ENCODE measurements at places on chromosomes 12 and 14.

DNA sequence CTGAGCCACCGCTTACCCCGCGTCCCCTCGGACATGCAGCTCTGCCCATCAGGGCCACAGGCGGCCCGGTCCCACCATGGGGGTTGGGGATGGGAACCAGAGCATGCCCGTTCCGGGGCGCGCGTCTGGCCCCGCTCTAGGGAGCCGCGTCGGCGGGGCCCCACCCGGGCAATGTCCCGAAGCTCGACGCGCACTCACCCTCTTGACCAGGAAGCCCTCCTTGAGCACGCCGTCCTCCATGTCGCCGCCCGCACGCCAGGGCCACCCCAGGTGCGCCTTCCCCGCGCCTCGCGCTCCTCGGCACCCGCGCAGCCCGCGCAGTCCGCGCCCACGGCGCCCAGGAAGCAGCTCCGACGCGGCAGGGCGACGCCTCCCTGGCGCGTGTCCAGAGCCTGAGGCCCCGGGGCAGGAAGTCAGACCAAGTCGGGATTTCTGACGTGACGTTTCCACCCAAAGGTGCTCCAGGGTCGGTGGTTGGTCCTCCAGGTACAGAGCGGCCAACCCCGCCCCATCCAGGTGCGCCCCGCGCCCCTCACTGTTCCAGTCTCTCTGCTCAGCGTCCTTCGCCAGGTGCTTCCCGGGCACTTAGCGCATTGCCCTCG lies at the start of gene PLEK2:
Gene PLEK2 (minus strand): TSS at position 346 of the 602 bp plus-strand sequence. CDS start 106 bp downstream, at position 240.
- peak; percentile 39 for DNase-seq

- no peak for DNase-seq
Observed at GRCh38 chr12:96171905-96172304, 22.3 kb upstream of the ELK3 start.

- no peak for DNase-seq
Observed at GRCh38 chr12:26493656-26494055, 298.3 kb downstream of the SSPN start.

DNA sequence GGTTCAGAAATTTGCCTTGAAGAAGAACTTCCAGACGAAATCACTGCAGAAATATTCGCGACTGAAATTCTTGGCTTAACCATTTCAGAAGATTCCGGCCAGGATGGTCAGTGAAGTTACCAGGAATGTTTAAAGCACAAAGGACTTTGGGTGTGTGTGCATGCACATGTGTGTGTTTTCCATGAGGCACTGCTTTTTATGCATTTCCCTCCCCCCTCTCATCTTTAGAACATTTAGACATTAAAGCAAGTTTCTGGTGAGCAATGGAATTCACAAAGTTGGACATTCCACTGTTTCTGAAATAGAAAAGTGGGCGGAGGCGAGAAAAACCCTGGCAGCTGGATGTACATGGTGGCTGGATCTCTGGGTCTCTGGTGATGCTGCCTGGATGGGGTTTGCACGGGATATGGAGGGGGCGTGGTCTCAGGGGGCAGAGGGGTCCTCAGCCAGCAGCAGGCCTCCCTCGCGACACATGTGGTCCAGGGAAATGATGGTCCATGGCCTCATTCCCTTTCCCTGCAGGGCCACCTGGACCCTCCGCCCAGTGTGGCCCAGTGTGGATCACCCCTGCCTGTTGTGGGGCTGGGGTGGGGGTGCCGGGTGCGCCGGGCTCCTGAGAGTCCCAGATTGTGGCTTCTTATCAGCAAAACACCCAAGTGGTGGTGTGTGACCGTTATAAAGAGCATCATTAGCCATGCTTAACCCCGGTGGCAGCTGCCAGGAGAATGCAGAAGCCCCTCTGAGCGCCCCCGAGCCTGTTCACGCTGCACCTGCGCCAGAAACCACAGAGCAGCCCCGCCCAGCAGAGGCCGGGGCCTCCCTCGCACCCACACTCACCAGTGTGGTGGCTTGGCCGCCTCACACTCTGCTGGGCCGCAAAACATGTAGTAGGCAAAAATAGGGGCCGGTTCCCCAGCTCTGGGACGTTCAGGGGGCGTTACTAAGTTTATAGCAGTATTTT lies 17.8 kb upstream of the BCL7A start:
- DNase-seq: no peak

- no peak for DNase-seq
Observed at GRCh38 chr12:15423629-15424028, 101.3 kb downstream of the PTPRO start.

DNA sequence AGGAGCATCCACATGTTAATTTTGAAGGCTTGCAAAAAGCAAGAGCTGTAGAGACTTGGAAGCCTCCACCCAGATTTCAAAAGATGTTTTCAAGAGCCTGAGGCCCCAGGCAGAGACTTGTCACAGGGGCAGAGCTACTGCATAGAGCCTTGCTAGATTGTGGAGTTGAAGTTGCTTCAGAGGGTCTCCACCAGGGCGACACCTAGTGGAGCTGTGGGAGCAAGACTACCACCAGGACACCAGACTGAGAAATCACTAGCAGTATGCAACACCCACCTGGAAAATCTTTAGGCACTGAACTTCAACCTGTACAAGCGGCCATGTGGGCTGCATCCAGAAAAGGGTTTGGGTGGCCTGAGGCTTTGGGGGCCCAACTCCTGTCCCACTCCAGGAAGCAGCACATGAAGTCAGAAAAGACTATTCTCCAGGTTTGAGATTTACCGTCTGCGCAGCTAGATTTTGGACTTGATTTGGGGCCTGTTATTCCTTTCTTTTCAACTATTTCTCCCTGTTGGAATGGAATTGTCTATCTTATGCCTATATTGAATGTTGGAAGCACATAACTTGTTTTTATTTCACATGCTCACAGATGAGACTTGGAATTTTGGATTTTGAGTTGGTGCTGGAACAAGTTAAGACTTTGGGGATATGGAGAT lies 508.6 kb downstream of the FLRT2 start:
- DNase-seq: peak; percentile 18

DNA sequence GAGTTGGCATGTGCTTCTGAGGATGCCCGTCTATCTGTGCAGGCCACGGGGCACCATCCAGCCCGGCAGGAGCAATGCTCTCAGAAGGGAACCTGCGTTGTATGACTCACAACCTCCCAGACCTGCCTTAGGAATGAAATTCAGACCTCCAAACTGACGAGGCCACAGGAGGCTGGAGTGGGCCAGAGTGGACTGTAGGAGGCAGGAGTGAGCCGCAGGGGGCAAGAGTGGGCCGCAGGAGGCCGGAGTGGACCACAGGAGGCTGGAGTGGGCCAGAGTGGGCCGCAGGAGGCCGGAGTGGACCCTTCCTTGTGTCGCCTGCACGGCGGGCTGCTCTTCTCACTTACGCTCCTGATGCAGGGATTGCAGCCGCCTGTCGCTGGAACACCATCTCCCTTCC lies 11.1 kb upstream of the FBRSL1 start:
- no peak for DNase-seq

GRCh38 chr12:76158518-76159321 lies 74.2 kb upstream of the NAP1L1 start:
- DNase-seq: peak; percentile 66

DNA sequence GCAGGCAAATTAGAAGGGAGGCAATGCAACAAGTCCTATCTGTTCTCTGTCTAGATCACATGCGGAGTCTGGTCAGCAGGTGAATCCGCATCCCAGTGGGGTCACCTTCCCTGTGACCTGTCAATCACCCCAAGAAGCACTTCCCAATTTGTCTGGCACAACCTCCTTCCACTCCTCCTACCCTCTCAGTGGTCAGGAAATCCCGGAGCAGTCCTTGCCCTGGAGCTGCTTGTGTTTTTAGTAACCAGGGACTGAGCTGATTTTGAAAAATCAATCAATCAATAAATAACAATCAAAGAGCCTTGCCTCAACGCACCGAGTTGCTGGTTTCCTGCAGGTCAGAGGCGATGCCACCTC lies 572 bp upstream of the ACSS3 start:
- no peak for DNase-seq

DNA sequence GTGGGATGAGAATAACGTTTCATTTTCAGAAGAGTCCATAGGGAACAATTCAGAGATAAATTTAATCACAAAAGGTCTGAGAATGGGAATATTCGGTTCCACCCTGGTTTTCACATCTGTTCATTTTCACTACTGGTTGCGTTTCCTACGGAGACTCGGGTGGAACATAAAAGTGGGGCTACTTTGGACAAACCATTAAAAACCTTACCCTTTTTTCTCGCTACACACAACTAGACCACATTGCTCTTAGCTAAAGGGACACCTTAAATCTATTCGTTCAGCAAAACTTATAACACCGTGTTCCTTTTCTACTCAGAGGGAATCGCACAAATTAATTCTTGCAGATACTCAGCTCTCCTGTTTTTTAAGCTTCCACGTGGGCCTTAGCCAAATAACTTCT lies 1.0 kb upstream of the SUDS3 start:
- peak; percentile 39 for DNase-seq

- DNase-seq: no peak
Observed at GRCh38 chr12:19431407-19432308, 7.6 kb upstream of the AEBP2 start.

DNA sequence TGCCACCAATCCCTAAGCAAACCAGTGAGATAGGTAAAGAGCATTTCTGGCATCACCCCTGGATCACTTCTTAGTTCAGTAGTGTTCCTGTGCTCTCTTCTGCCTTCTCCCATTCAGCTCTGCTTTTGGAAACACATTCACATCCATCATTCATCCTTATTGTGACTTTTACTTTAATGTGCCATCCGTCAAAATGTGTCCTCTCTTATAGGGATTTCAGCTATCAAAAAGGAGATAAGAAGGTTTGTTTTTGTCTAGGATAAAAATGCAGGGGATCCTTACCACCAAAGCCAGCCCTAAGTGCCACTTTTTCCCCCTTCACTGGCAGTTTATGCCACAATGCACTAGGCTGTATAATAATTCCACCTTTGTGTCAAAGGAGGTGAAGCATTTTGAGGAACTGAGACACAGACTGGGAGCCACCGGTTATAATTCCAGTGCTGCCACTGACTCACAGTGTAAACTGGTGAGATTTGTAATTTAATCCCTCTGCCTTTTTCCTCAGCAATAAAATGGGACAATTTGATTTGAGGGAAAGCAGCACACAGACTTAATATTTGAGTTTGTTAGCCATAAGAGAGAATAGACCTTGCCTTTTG lies 158.6 kb downstream of the PAX9 start:
- DNase-seq: no peak

GRCh38 chr14:89215531-89215930 lies 201.5 kb downstream of the FOXN3 start:
- DNase-seq: no peak

- no peak for DNase-seq
Observed at GRCh38 chr12:124726596-124727263, 136.9 kb downstream of the SCARB1 start.

- no peak for DNase-seq
Observed at GRCh38 chr12:93849946-93850345, 172.8 kb downstream of the CRADD start.

- no peak for DNase-seq
Observed at GRCh38 chr14:45038865-45039264, 45.1 kb upstream of the PRPF39 start.

DNA sequence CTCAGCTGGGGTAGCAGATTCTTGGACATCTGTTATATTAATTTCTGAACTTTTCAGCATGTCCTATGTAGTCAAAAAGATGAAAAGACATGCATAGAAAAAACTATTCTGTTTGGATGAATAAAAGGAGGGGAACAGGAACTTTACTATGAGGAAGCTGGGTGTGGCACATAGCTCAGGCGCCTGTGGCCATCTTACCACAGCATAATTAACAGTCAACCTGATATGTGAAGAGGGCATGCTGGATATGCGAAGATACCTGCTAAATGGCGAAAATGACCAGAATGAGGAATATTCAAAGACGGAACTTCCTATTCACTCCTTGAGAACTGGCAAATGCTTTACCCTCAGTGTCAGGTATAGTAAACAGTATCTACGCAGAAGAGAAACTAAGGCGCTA lies 18.4 kb downstream of the SETD3 start:
- DNase-seq: no peak

DNA sequence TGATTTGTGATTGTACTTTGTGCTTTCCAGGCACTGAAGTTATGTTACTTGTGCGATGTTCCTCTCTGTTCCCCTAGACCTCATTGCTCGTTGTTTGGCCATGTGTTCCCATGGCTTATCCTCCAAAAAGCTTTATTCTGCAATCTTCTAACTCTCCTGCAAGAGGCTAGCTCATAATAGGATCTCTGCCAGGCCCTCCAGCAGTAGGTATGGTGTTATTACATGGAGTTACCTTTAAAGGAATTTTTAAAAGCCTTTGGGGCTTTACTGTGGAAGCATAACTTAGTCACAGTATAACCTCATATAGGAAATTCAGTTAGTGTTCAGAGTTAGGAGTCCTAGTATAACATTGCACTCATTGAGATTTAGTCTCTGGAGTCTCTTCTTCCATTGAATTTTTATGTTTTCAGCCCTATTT lies 292.3 kb downstream of the RAD51B start:
- no peak for DNase-seq

GRCh38 chr14:55838529-55839052 lies 258.6 kb downstream of the KTN1 start:
- DNase-seq: no peak

DNA sequence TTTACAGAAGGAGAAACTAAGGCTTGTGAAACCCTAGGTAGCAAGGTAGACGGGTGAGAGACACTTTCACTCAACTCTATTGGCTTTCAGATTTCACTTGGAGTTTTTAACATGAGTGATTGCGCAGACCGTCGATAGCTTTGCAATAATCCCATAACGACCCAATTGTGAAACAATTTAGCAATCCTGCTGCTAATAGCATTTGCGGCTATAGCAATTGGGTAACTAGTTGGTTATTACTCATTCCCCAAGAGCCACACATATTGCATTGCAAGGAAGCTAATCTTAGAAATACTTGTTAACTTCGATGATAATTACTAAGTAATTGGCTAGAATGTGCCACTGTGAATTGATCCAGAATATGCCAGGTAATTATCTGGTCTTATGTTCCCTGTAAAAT lies 159.9 kb upstream of the NOS1 start:
- no peak for DNase-seq

GRCh38 chr14:38941488-38941887 lies 161.5 kb downstream of the SEC23A start:
- no peak for DNase-seq

- DNase-seq: no peak
Observed at GRCh38 chr12:47316609-47317049, 236.9 kb upstream of the AMIGO2 start.

- no peak for DNase-seq
Observed at GRCh38 chr14:100670753-100671049, 56.0 kb upstream of the DLK1 start.

DNA sequence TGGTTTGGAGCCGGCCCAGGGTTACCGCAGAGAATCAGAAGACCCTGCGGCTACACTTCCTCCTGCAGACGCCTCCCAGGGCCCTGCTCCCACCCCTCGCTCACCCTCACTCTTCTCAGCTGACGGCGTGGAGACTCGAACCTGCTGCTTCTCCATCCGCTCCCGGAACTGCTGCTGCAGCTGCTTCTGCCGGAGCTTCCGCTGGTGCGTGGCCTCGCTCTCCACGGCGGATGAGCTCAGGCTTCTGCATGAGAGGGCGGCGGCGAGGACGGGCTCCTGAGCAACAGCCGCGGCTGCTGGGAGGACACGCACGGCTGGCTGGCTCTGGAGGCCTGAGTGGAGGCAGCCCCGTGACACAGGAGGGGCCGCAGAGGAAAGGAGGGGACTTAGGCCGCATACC lies 33.3 kb downstream of the RAD52 start:
- no peak for DNase-seq

GRCh38 chr12:84497819-84498218 lies 414.8 kb downstream of the SLC6A15 start:
- DNase-seq: no peak

GRCh38 chr14:69152902-69153151 lies at the start of gene DCAF5:
TSS of gene DCAF5 (minus strand) at chr14:69153119. CDS start at chr14:69152978, 141 bp downstream.
- DNase-seq: no peak

- no peak for DNase-seq
Observed at GRCh38 chr14:30389877-30390385, 169.0 kb upstream of the G2E3 start.

GRCh38 chr12:110337912-110338710 lies 57.1 kb downstream of the ATP2A2 start:
- DNase-seq: no peak

Measured in SHP77 (cell line).